ENCODE measurements at places on chromosomes 5 and 9.

- peak; percentile 83 for DNase-seq
Measured at GRCh38 chr5:125348936-125349831, 602.7 kb upstream of the ZNF608 start.

GRCh38 chr5:169646856-169647255 is 9.8 kb downstream of the DOCK2 start:
- no peak for DNase-seq

GRCh38 chr5:40826489-40827187 is 8.4 kb downstream of the RPL37 start:
- DNase-seq = no peak

DNA sequence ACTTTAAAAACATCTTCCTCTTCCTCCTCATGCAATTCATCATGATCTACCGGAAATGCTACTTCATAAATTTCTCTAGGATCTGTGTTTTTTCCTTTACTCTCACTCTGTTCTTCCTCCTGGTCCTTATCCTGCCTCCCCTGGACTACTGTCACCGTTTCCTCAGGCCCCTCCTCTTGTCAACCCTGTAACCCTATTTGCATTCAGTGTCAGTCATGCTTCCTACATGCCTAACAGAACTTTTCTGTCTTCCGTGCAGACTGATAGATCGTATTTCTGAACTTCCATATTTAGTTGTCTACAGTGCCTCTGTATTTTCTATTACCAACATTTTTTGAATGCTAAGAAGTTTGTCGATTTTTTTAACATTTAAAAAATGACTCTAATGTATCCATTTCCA is 27.3 kb downstream of the HTR4 start:
- DNase-seq = no peak

DNA sequence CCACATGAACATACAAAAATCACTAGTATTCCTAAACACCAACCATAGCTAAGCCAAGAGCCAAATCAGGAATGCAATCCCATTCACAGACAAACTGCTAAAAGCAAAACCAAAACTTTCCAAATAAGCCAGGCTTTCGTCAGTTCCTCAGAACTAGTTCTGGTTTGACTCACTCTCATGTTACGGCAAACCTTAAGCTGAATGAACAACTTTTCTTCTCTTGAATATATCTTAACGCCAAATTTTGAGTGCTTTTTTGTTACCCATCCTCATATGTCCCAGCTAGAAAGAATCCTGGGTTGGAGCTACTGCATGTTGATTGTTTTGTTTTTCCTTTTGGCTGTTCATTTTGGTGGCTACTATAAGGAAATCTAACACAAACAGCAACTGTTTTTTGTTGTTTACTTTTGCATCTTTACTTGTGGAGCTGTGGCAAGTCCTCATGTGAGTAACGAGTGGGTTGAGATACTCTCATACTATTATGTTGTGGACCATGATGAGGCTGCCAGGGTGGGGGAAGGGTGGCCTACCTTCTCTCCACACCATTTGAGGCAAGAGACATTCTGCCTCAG is at the start of gene PDCD1LG2:
TSS of gene PDCD1LG2 (plus strand) at position 172 of the 572 bp plus-strand sequence. CDS start 12,016 bp downstream, outside the sequence.
- DNase-seq = peak; percentile 62

- no peak for DNase-seq
Measured at GRCh38 chr5:74767579-74767913, 497 bp downstream of the NSA2 start.

GRCh38 chr9:93461821-93462220 is 8.4 kb upstream of the FAM120AOS start:
- DNase-seq = no peak

DNA sequence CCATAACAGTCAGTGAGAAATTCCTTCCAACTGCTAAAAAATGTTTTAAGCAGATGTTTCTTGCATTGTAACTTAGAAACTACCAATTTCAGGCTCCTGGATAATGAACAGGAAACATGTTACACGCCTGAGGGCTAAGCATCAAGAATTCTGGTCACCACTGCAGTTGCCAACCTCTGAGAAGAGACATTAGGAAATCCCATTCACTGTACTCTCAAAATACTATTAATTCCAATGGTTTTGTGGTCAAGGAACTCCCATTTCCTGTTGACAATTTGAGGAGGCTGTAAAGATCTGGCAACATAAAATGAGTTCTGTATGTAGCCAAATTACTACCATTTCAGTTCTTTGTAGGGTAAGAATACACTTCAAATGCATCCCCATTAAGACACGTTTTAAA is 456.0 kb upstream of the MEF2C start:
- no peak for DNase-seq

DNA sequence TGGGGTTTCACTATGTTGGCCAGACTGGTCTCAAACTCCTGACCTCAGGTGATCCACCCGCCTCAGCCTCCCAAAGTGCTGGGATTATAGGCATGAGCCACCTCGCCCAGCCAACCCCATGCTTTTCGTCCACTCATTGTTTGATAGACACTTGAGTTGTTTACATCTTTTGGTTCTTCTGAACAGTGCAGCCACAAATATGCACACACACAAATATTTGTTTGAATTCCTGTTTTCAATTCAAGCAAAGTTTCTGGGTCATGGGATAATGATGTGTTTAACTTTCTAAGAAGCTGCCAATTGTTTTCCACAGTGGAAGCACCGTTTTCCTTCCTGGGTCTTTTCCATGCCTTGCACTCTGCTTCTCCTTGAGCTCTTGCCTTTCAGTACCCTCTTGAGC is 6.8 kb upstream of the PAEP start:
- no peak for DNase-seq

DNA sequence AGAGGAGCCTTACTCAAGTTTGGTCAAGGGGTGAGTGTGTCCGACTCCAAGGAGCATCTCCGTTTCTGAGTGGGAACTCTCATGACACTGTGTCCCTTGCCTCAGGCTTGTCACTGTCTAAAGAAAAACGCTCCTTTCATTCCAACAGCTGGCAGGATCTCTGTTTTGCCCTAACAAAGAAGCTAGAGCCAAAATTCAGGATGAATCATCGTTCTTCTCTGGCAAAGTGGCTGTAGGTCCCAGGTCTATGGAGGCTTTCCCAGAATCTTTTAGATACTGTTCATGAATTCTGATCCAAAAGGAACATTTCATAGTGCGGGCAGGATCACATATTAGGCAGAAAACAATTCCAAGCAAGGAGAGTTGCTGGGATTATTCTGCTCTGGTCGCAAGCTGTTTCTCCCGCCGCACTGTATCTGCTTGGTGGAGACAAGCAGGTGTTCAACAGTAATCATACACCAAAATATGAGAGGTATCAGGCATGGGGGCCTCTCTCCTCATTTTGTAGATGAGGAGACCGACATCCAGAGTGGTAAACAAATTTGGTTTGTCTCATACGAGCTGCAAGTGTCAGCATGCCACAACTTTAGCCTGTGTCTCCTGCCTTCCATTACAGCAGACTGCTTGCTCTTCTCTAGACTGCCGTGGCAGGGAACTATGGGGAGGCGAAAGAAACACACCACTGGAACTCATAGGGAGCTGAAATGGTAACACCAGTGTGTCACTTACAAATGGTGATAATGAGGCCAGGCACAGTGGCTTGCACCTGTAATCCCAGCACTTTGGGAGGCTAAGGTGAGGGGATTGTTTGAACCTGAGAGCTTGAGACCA is 72.6 kb downstream of the ENTREP1 start:
- peak; percentile 83 for DNase-seq

DNA sequence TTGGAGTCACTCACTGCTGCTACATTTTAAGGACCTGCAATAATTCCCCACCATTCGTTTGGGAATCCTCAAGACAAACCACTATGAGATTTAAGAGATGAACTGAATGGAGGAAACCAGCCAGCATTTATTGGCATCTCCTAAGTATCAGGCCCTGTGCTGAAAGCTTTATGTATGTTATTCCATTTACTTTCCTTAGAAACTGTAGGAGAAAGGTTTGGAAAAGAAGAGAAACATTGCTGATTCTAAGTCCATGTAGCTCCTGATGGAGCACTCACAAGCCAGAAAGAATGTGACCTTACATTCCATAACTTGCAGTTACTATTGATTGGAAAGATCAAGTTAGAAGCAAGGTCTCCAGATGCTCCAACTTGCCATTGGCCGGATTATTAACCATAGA is 267.4 kb downstream of the GAS1 start:
- DNase-seq = no peak

Data from pons (tissue), 1 donor.